ENCODE measurements at places on chromosomes 7 and 10.

DNA sequence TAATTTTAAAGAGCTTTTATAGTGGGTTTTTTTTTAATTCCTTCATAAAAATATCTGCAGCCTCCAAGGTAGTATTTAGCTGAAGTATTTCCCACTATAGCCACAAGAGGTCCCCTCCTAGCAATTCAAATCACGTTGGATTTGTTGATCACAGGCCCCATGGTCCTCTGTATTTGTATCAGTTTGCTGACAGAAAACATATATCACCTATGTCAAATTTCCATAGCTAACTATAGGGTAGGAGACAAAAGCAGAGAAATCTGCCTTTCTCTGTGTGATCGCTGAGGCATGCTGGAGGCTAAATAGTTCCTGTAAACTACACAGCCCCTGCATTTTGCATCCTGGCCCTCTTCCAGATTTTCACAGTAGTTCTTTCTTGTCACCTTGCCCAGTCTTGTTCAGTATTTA, 1.7 kb upstream of the CTNNA3 start:
- peak; percentile 62 for DNase-seq

- no peak for DNase-seq
These were observed at the start of gene PWWP2B for GRCh38 chr10:132397036-132397541. TSS of gene PWWP2B (plus strand) at chr10:132397200. CDS start at chr10:132397227, 27 bp downstream.

- DNase-seq, result peak; percentile 59
These were observed 525.7 kb downstream of the KCNMA1 start for GRCh38 chr10:77111611-77112550.

GRCh38 chr7:4159154-4159501, 523.0 kb upstream of the FOXK1 start:
- no peak for DNase-seq

GRCh38 chr10:76469675-76470074, 1038.3 kb downstream of the LRMDA start:
- no peak for DNase-seq

DNA sequence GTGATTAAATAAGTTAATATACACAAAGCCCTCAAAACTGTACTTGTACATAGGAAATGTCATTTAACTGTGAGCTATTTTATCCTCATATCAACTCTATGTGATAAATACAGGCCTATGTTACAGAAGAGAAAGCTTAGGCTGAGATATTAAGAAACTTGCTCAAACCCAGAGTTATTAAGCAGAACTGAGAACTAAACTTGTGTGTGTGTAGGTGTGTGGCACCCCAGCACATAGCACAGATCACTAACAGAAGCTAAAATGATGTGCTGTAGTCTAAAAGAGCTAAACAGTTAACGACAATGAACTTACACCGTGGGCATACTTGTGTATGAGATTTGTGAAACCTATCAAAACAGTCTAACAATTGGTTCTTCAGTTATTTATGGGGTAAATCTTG, 34.5 kb downstream of the MTPN start:
- peak; percentile 46 for DNase-seq

DNA sequence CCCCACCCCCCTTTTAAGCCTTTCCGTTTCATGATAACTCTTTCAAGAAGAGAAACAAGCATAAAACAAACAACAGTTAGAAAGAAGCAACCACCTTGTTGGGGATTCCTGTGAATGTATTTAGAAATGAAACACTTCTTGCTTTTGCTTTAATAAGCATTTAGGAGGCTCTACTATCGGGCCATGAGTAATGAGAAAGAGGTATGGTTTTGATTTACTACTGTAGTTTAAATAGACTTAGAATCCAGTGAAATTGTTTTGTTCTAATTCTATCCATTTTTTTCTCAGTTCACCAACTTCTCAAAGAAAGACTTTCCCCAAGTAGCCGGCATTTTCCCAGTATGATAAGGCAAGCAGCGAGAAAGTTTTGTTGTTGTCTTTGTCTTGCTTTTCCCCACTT, 168.7 kb upstream of the HABP2 start:
- DNase-seq, result no peak

- DNase-seq, result no peak
These were observed 227.9 kb downstream of the TCF7L2 start for GRCh38 chr10:113177936-113178335.

DNA sequence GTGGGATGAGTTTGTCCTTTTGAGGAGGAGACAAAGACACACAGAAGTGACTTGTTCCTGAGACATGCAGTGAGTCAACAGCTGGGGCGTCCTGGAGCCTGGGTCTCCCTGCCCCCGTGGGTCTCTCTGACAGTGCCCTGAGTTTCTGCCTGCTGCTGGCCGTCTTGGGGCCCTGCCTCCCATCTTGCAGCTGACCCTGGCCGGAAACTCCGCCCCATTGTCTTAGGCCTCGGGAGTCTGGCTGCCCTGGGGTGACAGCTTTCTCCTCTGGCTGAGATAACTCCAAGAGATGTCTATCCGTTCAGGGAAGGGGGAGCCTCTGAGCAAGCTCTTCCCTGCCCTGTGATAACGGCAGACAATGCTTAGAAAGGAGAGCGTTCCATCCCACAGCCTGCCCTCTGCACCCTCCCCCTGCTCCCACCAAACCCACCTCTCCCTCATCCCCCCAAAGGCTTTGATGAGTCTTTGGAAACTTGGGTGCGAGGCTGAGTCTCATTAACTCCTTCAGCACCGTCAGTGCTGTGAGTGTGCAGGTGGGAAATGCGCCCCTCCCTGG, 69.5 kb upstream of the PODXL start:
- no peak for DNase-seq

GRCh38 chr7:44112997-44113763, 9.0 kb downstream of the AEBP1 start:
- DNase-seq, result no peak

DNA sequence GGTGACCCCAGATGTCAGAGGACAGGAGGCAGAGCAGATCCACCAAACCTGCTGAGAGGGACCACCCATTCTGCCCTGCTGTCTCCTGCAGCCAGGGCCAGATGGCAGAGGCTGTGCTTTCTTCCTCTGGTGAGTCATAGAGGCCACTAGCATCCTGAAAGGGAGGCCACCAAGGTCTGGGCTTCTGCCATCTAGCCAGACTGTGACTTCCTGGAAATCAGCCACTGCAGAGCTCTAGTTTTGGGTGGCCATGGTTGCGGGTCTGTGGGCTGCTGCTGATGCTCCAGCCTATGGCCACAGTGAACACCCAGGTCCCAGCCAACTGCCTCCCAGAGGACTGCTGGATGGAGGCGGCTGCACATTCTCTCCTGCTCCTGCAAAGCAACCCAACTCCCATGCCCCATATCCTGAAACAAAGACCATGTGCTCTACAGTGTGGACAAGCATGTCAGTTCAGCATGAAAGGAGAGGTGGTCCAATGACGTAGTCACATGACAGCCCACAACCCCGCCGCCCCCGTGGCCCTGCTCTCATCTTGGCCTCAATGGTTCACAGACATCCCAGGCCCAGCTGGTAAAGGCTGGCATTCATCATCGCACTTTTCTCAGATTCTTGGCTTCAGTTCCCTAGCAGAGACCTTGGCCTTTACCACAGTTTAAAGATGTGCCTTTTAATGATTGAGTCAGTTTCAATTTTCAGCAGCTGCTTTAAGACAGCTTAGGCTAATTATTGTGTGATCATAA, 73.9 kb upstream of the CXCL12 start:
- DNase-seq, result no peak

DNA sequence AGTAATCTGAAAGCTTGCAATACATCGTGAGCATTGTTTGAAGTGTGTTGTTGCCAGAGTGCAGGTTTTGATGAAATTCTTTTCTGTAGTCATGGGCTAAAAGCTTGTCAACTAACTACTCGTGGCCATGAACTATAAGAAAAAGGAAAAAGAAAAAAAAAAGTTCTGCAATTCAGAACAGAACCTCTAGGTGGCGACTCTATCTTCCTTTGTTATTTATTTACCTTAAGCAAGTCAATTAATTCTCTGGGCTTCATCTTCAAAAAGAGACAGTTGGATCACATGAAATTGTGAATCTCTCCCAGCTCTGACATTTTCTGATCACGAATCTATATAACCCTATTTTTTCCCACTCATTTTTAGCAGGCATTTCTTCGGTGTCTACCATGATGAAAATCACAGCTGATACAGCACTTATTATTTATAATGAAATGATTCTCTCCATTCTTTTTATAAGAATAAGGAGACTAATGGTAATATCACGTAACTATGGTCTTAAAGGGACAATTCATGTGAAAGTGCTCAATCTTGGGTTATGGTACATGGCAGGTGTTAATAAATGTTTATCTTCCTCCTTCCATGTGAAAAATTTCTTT, 18.8 kb downstream of the TMEM196 start:
- peak; percentile 29 for DNase-seq

GRCh38 chr10:131808370-131808930, 92.4 kb upstream of the PPP2R2D start:
- no peak for DNase-seq

DNA sequence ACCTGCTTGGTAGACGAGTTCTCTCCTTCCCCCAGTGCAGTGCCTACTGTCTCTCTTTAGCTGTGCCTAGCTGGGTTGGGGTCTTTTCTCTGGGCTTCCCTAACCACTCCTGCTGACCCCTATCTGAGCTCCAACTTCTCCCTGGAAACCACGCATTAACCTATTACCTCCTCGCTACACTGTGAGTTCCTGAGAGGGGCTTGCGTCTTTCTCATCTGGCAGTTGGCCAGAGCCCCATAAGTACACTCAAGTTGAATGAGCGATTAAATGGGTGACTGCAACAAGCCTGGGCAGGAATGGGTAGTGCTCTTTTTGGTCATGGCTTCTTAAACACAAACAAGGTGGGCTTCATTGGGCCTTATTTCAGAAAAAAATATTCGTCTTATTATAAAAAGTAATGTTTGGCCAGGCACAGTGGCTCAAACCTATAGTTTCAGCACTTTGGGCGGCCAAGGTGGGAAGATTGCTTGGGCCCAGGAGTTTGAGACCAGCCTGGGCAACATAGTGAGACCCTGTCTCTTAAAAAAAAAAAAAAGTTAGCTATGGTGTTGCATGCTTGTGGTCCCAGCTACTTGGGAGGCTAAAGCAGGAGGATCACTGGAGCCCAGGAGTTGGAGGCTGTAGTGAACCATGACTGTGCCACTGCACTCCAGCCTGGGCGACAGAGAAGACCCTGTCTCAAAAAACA, 41.4 kb downstream of the SYPL1 start:
- DNase-seq, result no peak

- DNase-seq, result no peak
These were observed 77.2 kb upstream of the CALCR start for GRCh38 chr7:93651603-93652159.

DNA sequence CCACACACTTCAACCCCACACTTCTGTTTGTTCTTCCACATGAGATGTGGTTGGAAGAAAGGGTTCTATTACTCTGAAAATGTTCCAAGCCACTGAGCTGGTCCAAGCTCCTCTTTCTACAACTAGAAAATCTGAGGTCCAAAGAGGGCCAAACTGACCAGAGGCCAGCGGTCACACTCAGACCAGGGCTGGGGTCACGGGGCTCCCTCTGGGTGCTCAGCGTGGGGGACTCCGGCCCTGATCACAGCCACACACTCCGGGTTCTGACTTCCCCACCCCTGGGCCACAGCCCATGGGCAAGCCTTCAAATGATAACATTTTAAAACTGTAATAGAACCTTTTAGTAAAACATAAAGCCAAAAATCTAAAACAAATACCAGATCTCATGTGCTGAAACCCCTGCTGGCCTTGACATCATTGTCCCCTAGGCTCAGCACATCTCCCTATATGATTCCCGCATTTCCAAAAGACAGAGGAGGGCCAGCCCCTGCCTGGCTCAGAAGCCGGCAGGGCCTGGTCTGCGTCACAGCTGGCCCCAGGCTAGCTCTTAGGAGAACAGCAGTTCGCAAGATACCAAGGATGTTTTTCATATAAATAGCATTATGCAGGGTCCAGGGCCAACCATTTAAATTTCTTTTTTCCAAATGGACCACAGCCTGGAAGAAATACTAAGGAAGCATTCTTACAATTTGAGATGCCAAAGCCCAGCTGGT, 3.3 kb downstream of the CRYGN start:
- no peak for DNase-seq

GRCh38 chr7:17134786-17135185, 163.7 kb upstream of the AHR start:
- no peak for DNase-seq

GRCh38 chr10:90424730-90425129, 433.1 kb downstream of the HTR7 start:
- DNase-seq, result no peak

DNA sequence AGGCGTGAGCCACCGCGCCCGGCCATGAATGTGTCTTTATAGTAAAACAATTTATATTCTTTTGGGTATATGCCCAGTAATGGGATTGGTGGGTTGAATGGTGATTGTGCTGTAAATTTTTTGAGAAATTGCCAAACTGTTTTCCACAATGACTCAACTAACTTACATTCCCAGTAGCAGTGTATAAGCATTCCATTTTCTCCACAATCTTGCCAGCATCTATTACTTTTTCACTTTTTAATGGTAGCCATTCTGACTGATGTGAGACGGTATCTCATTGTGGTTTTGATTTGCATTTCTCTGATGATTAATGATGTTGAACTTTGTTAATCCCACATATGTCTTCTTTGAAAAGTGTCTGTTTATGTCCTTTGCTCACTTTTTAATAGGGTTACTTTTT, 1187.9 kb downstream of the XPNPEP1 start:
- DNase-seq, result no peak

GRCh38 chr7:116236020-116236630, 25.8 kb downstream of the TES start:
- DNase-seq, result peak; percentile 82

DNA sequence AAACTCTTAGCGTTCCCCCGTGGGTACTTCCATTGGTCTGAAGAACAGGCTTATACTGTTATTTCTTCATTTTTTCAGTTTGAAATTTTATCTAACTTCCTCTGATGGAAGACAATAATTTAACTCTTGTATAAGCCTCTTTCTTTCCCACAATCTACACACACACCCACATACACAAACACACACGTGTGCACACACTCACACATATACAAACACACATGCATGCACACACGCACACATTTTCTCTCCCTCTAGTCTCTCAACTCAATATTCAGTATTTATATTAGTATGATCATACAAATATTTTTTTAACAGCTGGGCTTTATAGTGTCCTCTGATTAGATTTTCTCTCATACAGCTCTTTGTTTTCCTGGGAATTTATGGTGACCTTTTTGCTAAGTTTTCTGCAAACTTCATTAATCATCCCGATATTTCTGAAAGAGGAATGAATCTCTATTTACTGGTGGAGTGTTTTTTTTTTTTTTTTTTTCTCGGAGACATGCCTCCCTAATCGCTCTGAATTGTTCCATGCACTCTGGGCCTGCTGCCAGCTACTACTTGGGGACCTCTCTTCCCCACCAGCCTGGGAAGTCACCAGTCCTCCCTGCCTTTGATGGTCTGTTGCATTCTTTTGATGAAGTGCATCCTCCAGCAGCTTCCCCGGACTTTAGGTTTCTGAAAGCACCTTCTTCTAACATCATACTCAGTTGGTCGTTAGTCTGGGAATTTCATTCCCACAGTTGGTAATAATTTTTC, 75.5 kb downstream of the ZNF777 start:
- DNase-seq, result no peak
